ENCODE measurements at places on chromosomes 4 and X. TPM values are rescaled to one million over a fixed set of nuclear protein-coding genes. Genes with fewer than 3 reads are reported as not detected.

The GNRHR gene
- not detected for total RNA-seq

DNA sequence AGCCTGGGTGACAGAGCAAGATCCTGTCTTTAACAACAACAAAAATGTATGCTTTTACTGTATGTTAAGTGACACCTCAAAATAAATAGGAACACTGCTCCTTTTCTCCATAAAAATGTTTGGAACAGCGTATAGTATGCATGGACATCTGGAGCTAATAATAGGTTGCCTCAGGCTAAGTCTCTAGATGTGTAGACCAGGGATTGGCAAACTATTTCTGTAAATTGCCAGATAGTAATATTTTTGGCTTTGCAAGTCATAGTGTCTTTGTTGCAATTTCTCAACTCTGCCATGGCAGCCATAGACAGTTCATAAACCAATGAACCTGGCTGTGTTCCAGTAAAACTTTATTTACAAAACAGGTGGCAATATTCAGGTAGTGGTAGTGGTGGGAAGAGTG lies 76.6 kb upstream of the CBLL2 start:
- no peak for DNase-seq

DNA sequence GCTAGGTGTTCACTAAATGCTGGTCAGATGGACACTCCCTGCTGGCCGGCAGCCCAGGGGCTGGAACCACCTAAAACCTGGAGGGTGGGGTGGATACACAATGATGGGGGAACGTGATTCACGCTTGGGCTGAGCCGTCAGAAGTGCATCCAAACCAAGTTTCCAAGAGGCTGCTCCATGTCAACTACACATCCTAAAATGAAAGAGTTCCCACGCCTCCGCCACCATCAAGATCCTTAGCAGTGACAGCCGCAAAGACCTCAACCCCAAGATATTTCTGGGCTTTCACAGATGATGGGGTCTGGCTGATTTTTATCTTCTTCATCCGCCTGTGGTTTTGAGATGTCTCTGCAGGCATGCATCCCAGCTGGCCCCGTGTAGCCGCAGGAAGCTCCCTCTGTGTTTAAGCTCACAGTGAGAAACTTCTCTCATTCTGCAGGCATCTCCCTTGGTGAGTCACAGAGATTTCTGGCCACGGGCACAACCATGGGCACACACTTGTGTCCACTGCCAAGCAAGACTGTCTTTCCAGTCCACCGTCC lies 84.4 kb downstream of the HTRA3 start:
- DNase-seq, result no peak

DNA sequence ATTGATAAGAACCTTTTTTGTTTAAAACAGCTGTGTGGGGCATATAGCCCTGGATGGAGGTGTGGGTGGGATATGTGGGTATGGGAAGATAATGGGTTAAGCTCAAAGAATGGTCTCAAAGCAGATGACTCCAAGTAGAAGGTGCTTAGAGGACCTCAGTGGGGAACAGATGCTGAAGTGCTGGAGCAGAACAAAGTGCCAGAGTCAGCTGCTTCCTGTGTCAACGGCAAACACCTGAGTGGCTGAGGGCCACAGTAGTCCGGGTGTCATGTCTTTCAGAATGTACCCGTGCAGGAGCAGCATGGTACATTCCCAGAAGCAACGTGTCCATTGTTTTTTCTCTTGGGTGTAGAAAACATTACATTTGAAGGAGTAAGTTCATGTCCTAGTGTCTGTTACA lies 210.6 kb downstream of the CCNG2 start:
- DNase-seq, result no peak

DNA sequence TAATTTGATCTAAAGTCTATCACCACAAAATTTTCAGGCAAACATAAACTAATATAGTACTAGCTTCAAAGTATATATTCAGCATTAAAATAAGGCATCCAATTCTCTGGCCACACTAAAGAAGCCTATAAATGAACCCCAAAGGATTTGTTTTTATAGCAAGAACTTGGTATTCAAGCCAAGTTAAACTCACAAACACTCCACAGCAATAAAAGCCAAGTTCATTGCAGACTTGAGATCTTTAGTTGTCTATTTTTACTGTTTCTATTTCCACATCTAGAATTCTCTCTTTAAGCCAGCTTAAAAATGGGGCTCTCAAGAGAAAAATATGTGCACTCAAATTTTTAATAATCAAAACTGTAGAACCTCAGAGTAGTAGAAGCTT lies 51.1 kb downstream of the WDFY3 start:
- no peak for DNase-seq

DNA sequence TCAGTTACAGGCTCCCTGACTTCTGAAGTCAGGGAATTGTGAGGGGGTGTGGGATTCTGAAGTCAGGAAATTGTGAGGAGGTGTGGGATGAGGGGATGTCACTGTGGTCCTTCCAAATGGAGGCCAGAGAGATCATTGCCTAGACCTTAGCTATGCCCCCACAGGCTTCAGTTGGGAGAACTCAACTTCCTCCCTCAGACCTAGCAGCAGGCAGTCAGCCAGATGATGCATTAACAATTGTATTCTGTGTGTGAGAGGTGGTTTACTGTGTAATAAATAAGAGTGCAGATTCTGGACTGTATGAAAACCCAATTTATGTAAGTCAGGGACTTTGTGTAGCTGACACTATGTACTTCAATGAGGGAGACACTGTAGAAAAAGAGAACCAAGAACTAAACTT lies 65.7 kb downstream of the FREM3 start:
- no peak for DNase-seq
